ENCODE measurements at places on chromosomes 3 and 15. TPM values are rescaled to one million over a fixed set of nuclear protein-coding genes. Genes with fewer than 3 reads are reported as not detected.

DNA sequence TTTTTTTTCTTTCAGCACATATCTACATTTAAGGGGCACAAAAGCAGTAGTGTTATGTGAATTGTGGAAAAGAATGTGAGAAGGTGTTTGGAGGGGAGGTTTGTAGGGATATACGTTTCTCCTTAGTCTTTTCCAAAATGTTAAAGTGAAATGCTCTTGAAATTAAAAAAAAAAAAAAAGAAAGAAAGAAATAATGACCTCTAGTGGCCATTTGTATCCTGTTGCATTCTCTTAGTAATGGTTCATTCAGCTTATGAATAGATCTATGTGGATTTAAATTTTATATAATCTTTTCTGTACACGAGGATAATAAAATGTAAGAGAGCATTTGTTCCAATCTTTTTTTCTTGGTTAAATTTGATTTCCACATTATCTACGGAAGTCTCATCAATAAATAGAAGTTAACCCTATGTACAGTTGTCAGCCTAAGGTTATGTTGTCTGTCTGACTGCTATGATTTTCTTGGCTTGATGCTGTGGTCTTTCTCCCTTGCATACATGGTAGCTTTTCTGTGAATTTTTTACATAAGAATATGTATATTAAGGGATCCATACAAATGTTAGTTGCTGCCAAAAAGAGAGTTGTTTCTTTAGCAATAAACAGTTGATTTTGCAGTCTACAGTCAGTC, 1.7 kb downstream of the P2RY13 start:
- H3K36me3 ChIP-seq = no peaks in the 10 kb centered on the region
- no peaks in the 10 kb centered on the region for H3K27me3 ChIP-seq
- H3K4me3 ChIP-seq = no peak overlapping the region
- DNase-seq = no peak
- H3K4me1 ChIP-seq = no peaks in the 10 kb centered on the region
- H3K27ac ChIP-seq = no peak overlapping the region

DNA sequence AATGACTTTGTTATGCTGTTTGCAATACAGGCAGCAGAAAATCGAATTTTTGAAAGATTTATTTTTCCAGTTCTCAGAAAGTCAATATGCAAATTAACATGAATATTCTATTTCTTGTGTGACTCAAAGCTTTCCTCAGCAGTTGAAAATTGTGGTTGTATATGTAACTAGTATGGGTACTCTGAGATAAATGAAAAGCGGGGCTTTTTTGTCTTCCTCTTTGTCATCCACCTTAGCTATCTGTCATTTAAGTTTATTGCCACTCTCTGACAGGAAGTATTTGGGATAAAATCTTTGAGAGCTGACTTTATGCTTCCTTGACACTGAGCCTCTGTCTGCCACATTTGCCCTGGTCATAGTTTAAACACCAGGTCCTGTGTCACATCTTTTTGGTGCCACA, 91.5 kb downstream of the ATG7 start:
- no peak for DNase-seq
- H3K36me3 ChIP-seq = no peaks in the 10 kb centered on the region
- peaks cover 6% of the 10 kb centered on the region for H3K4me1 ChIP-seq
- H3K27me3 ChIP-seq = no peaks in the 10 kb centered on the region
- H3K27ac ChIP-seq = no peak overlapping the region

DNA sequence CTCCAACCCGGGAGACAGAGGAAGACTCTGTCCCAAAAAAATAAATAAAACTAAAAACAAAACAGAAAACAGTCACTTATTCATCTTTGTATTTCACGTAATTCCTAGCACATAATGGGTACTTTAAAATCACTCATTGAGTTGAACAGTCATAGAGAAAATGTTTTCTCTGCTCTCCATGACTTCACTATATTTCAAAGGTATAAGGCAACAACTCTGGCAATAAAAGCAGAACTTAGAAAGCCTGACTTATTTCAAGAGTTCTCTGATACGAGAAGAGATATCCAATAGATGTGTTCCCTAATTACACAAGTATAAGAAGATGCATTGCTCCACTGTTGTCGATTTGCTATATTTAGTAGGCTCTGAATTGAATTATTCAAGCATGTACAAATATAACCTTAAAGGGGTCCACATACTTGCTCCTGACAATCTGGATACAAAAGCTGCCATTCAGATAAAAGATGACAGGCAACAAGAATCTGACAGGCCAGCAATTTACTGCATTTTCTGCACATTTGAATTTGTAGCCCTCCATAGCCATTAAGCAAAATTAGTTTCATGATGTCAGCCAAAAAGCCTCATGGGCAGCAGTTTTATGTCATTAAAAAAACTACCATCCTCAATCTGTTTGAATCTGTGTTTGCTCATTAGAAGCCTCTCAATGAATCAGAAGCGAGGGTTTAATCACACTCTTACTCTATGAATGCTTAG, 47.9 kb downstream of the PEAK1 start:
- no peak for DNase-seq
- H3K4me1 ChIP-seq = no peaks in the 10 kb centered on the region
- H3K4me3 ChIP-seq = no peak overlapping the region
- no peak overlapping the region for H3K27ac ChIP-seq
- H3K36me3 ChIP-seq = no peaks in the 10 kb centered on the region

DNA sequence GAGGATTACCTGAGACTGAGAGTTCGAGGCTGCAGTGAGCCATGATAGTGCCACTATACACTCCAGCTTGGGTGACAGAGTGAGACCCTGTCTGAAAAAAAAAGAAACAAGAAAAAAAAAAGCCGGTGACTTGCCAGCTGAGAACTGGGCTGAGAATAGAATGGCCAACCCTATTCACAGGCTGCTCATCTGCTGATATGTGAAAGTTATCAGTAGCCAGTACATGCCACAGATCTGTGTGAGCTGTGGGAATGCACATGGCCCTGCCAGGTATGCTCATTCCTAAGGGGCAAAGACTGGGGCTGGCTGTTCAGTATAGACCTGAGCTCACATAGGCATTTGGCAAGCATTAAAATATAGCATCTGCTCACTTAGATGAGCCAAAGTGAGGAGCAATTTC, 30.9 kb downstream of the IL20RB start:
- no peak overlapping the region for H3K27ac ChIP-seq
- H3K4me3 ChIP-seq = no peak overlapping the region
- H3K27me3 ChIP-seq = no peaks in the 10 kb centered on the region
- no peak for DNase-seq
- peaks cover 10% of the 10 kb centered on the region for H3K4me1 ChIP-seq

DNA sequence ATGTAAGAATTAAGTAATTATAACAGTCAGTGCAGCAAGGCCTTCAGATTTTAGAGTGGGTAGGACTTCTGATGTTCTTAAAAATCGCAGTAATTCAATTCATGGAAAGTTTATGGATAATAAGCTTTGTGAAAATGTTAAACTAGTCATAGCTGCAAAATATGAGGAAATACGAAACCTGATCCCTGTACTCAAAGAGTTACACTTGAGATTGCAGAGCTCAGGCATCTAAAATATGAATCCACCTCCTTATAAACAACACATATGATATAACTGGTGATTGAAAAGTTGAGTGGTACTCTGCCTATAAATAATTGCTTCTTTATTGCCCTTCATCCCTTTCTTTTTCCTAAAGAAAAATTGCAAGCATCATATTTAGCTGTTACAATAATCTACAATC, 473.3 kb downstream of the OTOL1 start:
- no peaks in the 10 kb centered on the region for H3K36me3 ChIP-seq
- H3K27me3 ChIP-seq = no peaks in the 10 kb centered on the region

- no peak for DNase-seq
- no peaks in the 10 kb centered on the region for H3K36me3 ChIP-seq
- peaks cover 44% of the 10 kb centered on the region for H3K4me1 ChIP-seq
- H3K27ac ChIP-seq = peak overlapping the region; percentile 94
- no peak overlapping the region for H3K4me3 ChIP-seq
Observed at GRCh38 chr3:23811919-23812318, 6.2 kb downstream of the UBE2E1 start.

DNA sequence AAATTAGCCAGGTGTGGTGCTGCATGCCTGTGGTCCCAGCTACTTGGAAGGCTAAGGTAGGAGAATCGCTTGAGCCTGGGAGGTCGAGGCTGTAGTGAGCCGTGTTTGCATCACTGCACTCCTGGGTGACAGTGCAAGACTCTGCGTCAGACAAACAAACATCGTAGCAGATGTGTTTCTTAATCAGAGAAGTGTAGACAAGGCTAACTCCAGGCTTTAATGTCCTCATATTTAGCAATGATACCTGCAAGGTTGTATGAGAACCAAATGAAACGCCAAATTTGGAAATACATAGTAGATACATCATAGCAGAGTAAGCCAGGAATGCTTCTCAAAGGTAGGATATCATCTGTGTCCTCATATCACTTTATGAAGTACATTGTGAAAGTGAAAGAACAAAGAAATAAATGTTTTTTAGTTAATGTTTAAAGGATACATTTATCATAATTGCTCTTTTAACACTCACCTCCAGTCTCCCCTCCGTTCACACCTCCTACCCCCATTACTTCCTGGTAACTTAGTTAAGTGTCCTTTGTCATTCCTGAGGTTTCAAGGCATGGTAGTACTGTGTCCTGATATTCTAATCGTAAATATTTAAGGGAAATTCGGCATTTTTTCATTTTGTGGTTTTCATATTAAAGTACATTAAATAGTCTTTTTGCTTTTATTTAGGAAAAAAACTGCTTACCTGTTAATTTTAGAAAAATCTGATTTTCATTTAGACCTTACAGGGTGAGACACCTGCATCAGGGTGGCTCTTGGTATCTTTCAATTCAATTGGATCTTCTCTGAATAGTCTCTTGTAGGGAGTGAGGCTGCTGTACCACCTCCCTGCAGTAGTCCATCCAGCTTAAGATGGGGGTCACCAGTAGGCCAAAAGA, 96.1 kb downstream of the OPA1 start:
- no peak overlapping the region for H3K27ac ChIP-seq
- no peaks in the 10 kb centered on the region for H3K36me3 ChIP-seq
- DNase-seq = no peak
- H3K4me3 ChIP-seq = no peak overlapping the region
- H3K27me3 ChIP-seq = no peaks in the 10 kb centered on the region
- H3K4me1 ChIP-seq = no peaks in the 10 kb centered on the region

GRCh38 chr15:42401544-42402454, 42.5 kb downstream of the CAPN3 start:
- DNase-seq = no peak
- H3K27me3 ChIP-seq = no peaks in the 10 kb centered on the region
- H3K4me1 ChIP-seq = no peaks in the 10 kb centered on the region

GRCh38 chr3:1079662-1080061, 13.2 kb upstream of the CNTN6 start:
- no peak overlapping the region for H3K27ac ChIP-seq
- H3K4me1 ChIP-seq = no peaks in the 10 kb centered on the region
- no peak overlapping the region for H3K4me3 ChIP-seq
- no peaks in the 10 kb centered on the region for H3K36me3 ChIP-seq

DNA sequence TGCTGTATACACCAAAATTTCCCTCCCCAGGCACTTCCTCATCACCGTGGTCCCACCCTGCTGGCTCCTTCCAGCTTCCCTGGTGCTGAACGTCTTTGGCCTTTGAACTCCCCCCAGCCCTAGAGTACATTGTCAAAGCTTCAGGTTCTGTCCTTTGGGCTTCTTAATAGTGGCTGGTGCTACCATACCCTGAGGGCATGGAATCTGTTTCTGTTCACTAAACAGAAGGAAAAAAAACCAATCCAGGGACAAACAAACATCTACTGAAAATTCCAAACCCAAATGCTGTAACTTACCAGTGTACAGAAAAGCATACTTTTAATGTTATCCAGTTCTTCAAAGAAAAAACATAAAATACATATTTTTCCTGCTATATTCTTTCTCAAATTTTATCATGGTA, 148.7 kb downstream of the MYLK start:
- no peak overlapping the region for H3K4me3 ChIP-seq
- no peaks in the 10 kb centered on the region for H3K4me1 ChIP-seq
- no peak overlapping the region for H3K27ac ChIP-seq
- DNase-seq = no peak

DNA sequence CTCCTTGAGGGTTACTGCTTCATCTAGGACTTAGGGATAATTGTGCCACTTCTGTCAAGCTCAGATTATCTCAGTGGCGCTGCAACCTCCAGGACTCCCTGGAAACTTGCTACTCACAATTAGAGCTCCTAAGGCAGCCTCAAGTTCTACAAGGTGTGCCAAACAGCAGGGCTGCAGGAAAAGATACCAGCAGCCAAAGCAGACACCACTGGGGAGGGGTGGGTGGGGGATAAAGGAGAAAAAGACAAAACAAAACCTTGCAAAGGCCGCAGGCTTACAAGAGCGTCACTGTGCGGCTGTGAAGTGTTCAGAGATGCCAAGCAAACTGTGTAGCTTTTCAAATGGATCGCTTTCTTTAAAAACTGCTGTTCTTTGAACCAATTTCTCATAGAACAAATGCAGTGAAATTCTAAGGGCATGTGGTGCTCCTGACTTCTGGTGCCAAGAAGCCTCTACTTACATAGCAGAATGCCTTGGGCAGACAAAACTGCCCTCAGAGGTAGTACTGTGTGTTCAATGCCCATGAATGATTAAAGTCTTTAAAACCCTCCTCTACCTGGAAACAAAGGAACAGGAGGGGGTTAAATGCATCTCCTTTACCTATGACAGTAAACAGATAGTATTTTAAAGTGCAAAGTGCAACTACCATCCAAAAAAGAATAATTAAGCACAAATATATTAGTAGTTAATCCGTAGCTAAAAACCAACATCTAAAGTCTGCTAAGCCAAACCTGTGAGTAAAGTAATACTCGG, 353.4 kb downstream of the FOXP1 start:
- DNase-seq = no peak
- no peaks in the 10 kb centered on the region for H3K27me3 ChIP-seq
- no peaks in the 10 kb centered on the region for H3K4me1 ChIP-seq
- H3K27ac ChIP-seq = no peak overlapping the region

- no peak overlapping the region for H3K27ac ChIP-seq
- peaks cover 4% of the 10 kb centered on the region for H3K27me3 ChIP-seq
- no peak overlapping the region for H3K4me3 ChIP-seq
- DNase-seq = no peak
- H3K4me1 ChIP-seq = no peaks in the 10 kb centered on the region
Observed at GRCh38 chr3:182787302-182788036, 5.8 kb upstream of the ATP11B start.

- H3K27me3 ChIP-seq = no peaks in the 10 kb centered on the region
- H3K27ac ChIP-seq = no peak overlapping the region
- no peak overlapping the region for H3K4me3 ChIP-seq
- no peak for DNase-seq
- H3K36me3 ChIP-seq = no peaks in the 10 kb centered on the region
Observed at GRCh38 chr3:133956353-133956752, 60.7 kb upstream of the RAB6B start.

HGD gene
- polyA plus RNA-seq = 47.7 TPM

RTF1 gene
- 73.4 TPM for polyA plus RNA-seq
